ENCODE measurements at places on chromosomes 2 and 18.

DNA sequence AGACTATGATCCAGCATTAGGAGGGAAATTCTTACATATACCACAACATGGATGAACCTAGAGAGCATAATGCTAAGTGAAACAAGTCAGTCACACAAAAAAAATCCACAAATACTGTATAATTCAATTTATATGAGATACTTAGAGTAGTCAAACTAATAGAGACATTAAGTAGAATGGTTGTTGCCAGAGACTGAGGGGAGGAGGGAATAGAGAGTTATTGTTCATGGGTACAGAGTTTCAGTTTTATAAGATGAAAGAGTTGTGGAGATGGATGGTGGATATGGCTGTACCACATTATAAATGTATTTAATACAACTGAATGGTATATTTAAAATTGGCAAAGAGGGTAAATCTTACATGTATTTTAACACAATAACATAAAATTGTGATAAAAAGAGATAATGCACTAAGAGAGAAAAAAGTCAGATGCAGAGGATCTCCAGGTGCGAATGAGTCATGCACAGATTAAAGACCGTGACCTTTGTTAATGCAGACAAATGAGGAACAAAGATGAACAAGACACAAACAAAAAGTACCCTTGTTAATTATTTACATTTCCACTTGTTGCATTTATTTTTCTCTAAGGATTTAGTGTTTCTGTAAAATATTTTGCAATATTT is 541.7 kb upstream of the MEX3C start:
- DNase-seq: no peak

- no peak for DNase-seq
These were observed 14.0 kb upstream of the ANKRD62 start for GRCh38 chr18:12079491-12080237.

DNA sequence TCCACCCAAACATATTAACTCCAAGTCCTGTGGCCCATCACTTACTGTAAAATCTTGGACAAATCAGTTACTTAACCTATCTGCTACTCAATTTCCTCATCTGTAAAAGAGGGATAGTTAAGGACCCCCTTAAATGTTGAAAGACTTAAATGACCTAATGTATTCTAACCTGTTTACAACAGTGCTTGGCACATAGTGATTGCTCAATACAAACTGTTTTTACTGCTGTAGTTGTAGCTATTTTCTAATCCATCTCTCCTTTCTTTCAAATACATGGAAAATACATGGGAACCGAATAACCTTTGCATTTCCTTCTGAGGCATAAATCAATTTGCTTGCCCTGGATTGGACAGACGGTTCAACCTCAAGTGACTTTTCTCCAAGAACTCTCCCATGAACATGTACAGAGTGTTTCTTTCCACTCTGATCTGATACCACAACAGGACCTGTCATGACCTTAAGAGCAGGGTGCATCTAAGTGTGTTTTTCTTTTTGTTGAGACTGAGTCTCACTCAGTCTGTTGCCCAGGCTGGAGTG is 2.7 kb downstream of the LNPK start:
- DNase-seq: no peak

GRCh38 chr2:173028141-173028540 is 47.5 kb upstream of the MAP3K20 start:
- DNase-seq: no peak

Data from inflammatory macrophage treated with lipopolysaccharide for 1 hour (primary cell).